ENCODE measurements at places on chromosomes 5 and 9.

DNA sequence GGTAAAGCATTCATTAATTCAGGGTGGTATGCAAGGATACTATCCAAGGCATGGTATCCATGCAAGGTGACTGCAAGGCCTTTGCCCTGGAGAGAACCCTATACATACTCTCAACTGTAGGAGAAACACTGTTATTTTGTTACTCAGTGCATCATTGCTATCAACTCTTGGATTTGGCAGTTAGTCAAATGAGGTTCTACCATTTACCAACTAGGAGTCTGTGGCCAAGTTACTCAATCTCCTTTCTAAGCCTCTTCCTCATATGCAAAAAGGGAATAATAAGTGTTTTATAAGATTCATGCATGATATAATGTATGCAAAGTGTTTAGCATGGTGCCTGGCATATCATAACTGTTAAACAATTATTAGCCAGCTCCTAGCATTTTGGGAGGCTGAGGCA lies 4.0 kb downstream of the PCDHGC3 start:
- peak; percentile 36 for DNase-seq

- no peak for DNase-seq
These were observed 115.5 kb upstream of the DMRT1 start for GRCh38 chr9:726005-726404.

DNA sequence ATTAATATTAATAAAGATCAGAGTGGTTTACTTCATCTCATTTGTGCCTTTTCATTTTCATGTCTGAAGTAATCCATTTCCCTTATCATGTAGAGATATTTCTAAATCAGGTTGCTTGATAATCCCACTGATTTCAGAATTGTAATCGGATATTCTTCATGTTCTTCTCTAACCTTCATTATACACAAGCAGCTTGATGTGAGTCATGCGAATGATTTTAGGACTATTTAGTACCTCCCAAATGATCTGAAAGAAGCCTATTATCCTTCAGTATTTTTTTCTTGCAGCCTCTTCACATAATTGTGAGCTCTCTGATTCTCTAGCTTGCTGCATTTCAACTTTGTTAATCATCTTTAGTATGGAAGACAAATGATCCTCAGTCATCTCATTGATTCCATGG lies 182.0 kb downstream of the GIN1 start:
- peak; percentile 28 for DNase-seq

- no peak for DNase-seq
These were observed 624.2 kb downstream of the MTRR start for GRCh38 chr5:8493176-8493575.

DNA sequence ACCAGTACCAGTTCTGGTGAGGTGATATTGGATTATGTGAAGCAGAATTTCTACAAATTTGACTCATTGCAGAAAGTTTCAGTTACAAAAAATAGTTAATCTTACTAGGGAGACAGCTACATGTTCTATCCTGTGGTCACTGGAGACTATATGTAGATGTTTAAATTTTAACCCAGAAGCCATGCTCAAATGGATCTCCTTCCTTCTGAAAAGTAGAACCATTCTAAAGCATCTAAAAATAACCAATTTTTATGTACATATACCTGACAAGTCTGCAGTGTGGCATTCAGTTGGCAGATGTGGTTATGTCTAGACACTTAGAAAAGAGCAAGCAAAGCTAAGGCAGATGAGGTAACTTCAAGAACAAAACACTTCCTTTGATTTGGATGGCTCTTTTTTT lies 65.5 kb upstream of the POU4F3 start:
- no peak for DNase-seq

DNA sequence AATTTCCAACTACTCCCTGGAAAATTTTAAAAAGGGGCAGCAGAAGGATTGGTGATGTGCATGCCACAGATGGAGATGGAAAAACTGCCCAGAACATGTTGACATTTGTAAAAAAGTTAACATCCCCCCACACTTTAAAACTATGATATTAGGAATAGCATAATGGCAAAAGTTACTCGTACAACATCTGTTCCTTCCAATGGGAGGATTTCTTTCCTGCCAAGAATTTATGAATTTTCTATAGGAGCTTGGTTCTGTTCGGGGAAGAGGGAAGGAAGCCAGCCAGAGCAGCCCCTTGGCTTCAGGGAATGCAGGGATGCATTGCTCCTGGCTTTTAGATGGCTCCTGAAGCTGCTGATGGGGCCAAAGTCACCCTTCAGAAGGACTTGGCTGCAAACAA lies 22.7 kb downstream of the KLF4 start:
- DNase-seq, result no peak

- DNase-seq, result peak; percentile 63
These were observed 211.2 kb downstream of the GADD45G start for GRCh38 chr9:89815903-89816573.

DNA sequence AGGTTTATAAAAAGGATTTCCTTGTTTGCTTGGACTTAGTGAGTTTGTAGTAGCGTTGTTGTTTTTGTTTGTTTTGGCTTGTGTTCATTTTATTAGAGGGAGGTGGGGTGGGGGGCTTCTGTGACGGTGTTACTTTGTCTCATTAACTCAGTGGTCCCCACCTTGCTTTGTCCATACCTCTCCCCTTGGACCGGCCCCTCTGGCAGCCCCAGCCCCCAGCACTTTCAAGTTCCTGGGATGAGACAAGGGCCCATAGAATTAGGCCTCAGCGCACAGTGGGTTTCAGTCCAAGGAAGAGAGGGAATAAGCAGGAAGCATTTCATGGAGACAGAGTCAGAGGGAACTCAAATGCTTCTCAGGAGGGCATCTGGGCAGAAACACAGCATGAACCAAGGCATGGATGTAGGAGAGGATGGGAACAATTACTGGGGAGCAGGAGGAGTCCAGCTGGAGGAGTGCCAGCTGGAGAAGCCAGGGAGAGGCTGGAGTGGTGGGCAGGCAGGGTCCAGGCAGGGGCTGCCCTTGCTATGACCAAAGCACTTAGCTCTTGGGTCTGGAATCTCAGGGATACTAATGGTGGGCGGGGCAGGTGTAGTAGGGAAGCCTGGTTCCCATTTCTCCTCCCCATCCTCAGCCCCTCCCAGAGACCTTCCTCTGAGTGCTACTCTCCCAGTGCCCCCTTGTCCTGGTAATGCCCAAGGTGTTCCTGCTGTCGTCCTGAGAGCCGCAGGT lies 23.5 kb upstream of the ENHO start:
- no peak for DNase-seq

DNA sequence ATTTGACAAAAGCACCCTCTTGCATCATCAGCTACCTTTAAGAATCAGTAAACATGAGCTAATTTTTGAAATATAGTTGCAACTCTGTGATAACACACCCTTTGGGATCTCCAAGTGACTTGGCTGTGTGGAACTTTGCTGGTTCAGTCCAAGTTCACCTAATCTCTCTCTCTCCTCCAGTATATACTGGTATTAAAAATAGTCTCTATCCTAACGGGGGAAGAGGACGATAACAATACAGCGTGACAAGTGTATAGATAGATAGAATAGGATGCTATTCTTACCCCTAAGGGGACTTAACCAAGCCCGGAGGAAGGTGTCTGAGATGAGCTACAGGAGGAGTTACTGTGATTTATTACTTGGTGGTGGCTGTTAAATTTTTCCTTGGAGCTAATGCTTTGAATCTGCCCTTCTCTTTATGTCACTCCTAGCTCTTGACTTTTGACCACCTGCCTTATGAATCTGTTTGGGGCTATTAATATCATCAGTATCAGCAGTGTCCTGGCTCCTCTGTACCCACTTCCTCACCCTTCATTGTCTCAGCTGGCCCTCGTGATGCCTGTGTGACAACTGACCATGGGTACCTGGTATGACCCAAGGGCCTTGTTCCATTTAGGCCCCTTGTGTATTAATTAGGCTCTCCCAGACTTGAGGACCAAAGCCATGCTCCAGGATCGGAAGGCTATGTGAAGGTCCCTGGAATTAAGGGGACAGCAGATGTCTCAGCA lies 223.9 kb downstream of the SREK1 start:
- DNase-seq, result no peak

- DNase-seq, result peak; percentile 94
These were observed 48.8 kb downstream of the KCNIP1 start for GRCh38 chr5:170552621-170553115.

GRCh38 chr9:34513567-34514214 lies 9.1 kb downstream of the ENHO start:
- peak; percentile 39 for DNase-seq

- DNase-seq, result no peak
These were observed 13.4 kb upstream of the GAPT start for GRCh38 chr5:58477760-58478376.

- peak; percentile 97 for DNase-seq
These were observed 81.5 kb upstream of the AGXT2 start for GRCh38 chr5:35129276-35129675.

DNA sequence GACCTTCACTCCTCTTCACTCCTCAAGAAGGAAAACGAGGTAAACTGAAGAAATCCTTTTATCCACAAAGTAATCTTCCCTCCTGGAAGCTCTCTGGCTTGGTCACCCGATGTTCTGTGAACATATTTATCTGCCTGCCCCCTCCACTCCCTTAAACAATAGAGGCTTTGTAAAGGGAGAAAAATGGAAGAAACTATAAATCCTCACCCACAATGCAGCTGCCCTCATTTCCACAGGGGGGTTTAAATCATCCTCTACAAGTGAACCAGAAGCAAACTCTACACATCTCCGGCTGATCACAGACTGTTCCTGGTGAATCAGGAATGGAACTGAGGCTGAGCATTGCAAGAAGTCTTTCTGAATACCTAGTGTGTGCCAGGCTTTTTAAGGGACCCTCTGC lies 7.2 kb downstream of the INSYN2B start:
- no peak for DNase-seq

- no peak for DNase-seq
These were observed 6.6 kb downstream of the FIBCD1 start for GRCh38 chr9:130932255-130933079.

- DNase-seq, result peak; percentile 58
These were observed 383.9 kb upstream of the DAB2 start for GRCh38 chr5:39808656-39809055.

DNA sequence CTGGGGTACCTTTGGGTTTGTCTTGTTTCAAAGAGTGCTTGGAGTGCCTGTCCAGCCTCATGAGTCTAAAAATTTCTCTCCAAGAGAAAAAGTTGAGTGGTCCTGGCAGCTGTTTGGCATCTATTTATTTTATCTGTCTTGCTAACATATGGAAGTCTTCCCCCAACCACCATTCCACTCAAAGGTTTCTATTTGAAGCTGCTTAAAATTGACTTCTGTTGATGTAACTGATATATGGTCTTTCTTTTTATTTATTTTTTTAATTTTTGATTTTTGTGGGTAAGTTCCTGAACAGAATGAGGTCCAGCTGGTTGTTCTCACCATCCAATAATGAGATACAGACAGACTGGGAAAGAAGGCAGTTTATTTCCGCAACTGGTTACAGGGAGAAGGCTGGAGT lies 178.7 kb upstream of the SGCD start:
- DNase-seq, result peak; percentile 79

DNA sequence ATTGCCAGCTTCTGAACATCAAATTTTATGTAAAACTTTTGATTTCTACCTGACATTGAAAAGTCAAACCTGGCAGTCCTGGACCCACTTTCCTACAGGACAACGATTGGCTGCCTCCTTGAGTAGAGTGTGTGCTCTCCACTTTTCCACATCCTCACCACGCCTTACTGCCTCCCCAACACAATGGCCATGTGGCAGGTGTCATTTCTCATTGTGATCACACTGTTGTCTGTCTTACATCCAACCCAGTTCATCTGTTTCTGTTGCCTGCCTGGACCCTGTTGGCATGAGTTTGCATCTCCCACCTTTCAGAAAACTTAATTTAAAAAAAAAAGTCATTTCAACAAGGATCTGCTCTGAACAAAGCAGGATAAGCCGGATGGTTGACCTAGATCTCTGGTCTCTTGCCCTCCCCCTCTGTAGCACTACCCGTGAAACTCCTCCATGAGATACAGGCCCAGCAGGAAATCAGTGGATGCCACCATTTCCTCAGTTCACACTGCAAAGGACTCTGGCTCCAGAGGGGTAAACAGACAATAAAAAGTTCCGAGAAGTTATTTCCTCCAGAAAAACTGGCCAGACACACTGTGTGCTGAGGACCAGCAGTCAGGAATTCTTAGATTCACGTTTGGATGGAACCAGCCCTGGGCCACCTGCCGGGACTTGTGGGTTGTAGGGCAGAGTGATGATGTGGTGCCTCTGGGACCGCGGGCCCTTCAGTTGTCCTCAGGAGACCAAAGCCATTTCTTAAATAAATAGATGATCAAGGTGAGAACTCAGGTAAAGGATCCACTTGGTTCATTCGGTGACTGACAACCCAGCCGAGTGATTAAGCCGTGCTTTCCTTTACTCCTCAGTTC lies 48.6 kb downstream of the AMBP start:
- DNase-seq, result no peak

GRCh38 chr9:90012949-90013348 lies 408.1 kb downstream of the GADD45G start:
- DNase-seq, result no peak

DNA sequence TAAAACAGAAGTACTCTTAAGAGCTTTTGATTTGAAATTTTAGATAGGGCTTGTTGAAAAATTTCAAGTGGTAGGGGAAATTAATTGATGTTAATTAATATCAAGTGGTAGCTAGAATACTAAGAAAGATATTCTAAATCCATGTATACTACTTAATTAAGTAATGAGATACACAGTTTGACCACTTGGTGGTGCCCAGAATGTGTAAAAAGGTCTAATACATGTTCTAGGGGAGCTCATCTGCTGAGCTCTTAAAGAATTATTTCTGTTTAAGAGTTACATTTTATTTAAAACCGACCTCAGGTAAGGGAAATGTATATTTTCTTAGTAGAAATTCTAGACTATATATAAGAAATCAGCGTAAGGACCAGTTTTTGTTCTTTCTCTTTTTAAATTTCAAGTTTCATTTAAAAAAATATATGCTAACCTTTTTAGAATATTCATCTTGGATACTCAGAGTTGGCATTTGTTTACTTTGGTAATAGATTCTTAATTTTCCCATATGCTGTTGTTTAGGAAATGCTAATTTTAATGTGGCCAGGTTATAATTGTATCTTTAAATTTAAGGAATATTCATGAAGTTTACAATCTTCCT lies 61.5 kb downstream of the LNPEP start:
- peak; percentile 54 for DNase-seq

GRCh38 chr9:99213197-99213596 lies 8.5 kb downstream of the ALG2 start:
- no peak for DNase-seq

DNA sequence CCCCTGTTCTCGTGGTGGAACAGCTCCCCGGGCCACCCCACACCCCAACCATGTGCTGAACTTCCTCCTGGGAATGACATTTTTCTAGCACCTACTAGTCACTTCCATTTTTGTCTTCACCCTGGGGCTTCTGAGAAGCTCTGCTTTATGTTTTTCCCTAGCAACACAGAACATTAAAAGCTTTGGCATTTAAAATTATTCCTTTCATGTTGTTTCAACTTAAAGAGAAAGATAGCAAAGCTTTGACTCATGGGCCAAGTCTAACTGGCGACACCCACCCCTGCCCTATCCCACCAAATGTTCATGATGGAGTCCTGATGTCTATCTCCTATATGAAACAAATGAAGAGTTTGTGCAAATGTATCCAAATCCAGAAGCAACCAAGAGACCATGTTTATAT lies 22.4 kb downstream of the BOD1 start:
- DNase-seq, result peak; percentile 18
